ENCODE measurements at places on chromosomes 11 and 22.

DNA sequence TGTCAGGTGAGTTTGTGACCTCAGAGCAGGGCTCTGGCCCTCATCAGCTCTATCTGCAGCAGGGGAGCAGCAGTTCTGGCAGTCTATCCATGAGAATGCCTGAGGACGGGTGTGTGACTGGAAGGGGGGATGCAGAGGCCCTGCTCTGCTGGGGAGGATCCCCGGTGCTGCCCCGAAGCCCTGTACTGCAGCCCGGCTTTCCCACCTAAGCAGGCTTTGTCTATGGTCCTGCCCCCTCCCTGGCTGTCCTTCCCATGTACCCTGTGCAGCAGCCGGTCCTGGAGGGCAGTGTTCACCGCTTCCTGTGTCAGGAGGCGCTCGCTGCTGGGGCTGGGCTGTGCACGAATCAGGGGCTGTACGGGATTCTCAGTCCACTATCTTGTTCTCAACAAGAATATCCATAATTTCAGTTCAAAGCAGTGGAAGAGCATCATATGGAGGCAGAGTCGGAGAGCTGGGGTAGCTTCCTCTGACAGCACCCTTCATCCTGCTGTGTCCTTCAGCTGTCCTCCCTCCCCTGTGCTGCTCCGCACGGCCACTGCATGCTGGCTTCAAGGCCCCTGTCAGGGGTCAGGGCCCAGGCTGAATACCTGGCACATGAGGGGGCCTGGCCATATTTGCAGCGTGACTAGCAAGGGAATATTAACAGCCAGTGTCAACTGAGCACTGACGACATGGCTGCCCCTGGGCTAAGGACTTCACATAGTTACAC, 125.2 kb downstream of the CTTN start:
- no peak for DNase-seq

- DNase-seq: no peak
Observed at GRCh38 chr11:96254087-96254486, 88.9 kb downstream of the MAML2 start.

DNA sequence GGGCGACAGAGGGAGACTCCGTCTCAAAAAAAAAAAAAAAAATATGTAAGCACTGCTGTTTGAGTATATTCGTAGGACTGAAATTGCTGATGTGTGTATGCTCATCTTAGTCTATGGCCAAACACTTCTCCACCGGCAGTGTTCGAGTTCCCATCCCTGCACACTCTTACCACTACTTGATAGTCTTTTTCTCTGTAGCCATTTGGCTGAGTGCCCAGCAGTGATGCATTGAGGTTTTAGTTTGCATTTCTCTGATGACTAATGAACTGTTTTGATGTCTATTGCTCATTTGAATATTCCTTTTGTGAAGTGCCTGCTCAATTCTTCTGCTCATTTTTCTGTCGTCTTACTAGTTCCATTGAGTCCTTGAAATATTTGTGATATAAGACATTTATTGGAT, 1.9 kb downstream of the TIRAP start:
- no peak for DNase-seq

GRCh38 chr22:30297276-30297990, 8.1 kb upstream of the CASTOR1 start:
- DNase-seq: no peak

DNA sequence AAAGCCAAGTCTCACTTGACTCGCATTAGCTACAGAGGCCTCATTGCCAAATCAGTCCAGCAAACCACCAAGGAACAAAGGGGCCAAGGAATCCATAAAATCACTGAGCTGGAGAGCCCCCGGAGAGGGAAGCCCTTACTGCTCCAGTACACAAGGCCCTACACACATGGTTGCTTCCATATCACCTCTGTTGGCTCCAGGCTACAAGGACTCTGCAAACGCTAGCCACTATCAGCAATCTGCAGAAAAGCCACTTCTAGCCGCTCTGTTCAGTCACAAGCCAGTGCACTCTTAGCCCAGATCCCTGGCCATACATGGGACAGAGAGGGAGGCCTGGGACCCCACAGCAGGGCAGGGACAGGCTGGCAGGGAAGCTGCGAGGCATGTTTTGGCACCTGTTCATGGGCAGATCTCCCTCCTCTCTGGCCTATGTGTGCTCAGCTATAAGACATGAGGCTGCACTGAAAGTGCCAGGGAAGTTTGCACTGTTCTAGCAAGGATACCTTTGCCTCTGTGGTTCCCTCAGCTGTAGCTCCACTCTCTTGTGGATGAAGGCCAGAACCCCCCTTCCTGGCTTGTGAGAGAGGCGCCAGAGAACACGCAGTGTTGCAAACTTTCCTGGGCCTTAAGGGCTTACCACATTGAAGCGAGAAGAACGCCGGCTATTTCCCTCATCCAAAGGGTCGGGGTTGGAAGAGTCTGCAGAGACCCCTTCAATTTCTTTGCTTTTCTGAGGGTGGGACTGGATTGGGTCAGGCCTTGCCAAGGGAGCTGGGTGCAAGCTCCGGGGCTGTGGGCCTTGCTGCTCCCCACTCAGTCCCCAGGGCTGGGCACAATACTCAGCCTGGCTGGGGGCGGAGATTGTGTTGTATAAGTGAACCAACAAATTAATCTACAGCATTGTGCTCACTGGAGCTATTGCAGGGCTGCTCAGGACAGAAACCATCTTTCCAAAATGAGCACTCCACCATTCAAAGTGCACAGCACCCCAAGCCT, 108.7 kb upstream of the PITPNB start:
- DNase-seq: no peak

- no peak for DNase-seq
Observed at GRCh38 chr11:57207168-57207567, 25.4 kb downstream of the LRRC55 start.

GRCh38 chr11:110900426-110900825, 188.2 kb upstream of the ARHGAP20 start:
- no peak for DNase-seq

DNA sequence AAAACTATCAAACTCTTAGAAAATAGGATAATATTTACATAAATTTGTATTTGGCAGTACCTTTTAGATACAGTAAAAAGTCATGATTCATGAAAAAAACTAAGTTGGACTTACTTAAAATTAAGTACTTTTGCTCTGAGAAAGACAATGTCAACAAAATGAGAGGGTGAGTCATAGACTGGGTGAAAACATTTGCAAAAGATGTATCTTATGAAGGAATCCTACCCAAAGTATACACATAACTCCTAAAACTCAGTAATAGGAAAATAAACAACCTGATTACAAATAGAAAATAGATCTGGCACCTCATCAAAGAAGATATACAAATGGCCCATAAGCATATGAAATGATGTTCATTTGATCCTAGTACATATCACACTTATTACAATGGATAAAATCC, 1154.6 kb downstream of the JRKL start:
- no peak for DNase-seq

- DNase-seq: no peak
Observed at GRCh38 chr11:73787051-73787642, 527 bp upstream of the MRPL48 start.

GRCh38 chr11:12005476-12005875, 3.0 kb downstream of the DKK3 start:
- no peak for DNase-seq

DNA sequence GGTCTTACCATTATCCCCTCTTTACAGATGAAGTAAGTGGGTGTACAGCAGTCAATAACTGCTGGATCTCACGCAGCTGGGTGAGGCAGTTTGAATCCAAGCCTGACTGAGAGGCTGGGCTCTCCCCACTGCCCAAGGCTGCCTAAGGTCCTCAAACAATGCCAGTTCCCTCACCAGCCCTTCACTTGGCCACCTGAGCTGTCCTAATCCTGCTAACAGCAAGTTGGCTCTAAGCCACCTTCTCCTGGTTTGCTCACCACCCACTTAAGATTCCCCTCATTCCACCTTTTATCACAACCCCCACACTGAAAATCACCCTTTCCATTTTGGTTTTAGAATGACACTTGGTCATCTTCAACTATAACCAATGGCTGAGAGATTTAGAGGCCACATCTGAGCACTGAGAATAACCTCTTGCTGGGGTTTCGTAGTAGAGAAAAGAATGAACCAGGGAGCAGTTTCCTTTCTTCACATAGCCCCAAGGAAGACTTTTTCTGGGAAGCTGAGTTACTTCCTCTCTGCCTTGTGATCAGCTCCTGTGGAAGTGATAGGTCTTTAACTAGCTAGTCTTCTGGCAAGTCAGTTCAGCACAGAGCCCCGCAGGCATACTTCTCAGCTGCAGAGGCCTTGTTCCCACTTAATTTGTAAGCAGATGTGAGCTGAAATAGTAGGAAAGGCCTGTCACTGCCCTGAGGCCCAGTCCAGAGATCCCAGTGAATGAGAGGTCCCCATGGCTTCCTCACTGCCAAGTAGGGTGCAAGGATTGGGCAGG, 57.8 kb upstream of the TTC12 start:
- DNase-seq: no peak

- no peak for DNase-seq
Observed at GRCh38 chr11:44248109-44248508, 61.8 kb downstream of the ALX4 start.

DNA sequence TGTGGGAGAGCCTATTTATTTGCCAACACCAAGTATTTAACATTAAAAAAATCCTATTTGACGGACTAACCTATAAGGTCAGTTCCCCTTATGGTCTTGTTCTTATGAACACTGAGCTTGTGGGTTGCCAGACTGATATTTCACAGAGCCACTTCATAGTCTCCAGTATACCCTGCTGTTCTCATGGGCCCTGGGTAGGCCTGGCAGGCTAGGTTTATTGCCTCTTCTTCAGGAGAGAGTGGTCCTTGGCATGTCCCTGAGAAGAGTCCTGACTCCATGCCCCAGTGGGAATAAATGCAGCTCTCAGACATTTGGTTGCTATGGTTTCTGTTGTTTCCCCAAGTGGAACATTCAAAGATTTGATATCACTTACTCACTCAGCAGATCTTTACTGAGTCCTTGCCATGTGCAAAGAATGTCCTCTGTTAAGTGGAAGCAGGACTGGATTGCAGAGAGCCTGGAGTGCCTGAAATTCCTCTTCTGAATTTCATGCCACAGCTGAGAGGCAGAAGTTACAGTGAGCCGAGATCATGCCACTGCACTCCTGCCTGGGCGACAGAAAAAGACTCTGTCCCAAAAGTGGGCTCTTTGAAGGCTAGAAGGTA, 15.7 kb downstream of the SLC5A1 start:
- no peak for DNase-seq

DNA sequence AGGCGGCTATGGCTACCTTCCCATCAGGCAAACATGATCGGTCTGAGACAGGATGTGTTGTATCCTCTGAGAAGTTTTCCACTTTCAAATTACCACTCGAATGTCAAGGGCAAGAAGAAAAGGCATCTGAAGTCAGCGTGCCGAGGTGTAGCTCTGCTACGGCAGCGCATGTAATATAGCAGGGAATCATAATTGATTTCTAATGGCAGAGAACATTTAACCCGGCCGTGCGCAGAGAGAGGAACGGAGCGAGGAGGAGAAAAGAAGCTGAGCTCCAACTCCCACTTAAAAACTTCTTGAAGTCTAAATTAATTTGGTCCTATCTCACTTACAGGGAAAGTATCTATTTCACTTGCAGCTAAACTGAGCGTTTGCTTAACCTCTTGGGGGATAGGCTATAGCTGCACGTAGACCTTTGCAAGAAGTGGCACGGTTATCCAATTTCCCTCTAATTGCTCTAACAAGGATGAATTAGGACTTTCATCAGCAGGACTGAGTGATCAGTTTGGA, 137.3 kb upstream of the KIRREL3 start:
- DNase-seq: no peak

DNA sequence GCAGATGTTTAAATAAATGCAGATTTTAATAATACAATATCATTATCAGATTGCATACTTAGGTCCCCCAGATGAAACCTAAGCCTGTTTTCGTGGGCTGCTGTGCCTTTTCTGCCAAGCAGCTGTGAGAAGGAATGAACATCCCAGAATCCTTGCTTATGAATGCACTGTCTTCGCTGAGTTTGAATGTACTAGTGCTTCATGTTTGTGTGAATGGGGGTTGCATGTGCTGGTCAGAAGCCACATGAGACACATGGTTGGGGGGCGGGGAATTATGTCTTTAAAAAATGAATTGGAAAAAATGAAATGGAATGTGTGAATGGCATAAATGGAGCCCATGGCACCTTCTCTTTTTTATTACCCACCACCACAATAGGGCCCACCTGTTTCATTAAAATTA, 125.4 kb upstream of the HSD17B12 start:
- DNase-seq: no peak

GRCh38 chr11:125132596-125132995, 21.2 kb upstream of the TMEM218 start:
- DNase-seq: no peak

GRCh38 chr11:12625438-12626071, 48.7 kb upstream of the TEAD1 start:
- DNase-seq: no peak

DNA sequence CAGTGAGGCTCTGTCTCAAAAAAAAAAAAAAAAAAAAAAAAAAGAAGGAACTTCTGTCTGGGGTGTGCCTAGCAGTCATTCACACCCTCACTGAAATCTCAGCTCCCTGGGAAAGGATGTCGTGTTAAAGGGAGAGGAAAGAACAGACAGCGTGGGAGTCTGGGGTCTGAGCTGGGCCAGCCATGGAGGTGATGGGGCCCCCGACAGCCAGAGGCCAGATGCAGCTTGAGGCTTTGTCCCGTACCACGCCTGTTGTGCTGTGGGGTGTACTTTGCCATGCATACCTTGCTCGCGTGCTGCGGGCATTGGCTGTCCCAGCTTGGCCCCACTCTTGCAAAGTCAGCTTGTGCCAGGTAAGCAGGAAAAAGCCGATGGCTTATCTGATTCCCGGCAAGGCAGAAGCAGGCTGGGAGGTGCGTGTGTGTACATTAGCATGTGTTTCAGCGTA, 4.6 kb downstream of the SYT12 start:
- no peak for DNase-seq

GRCh38 chr22:44386386-44387035, 73.8 kb upstream of the SHISAL1 start:
- DNase-seq: no peak

DNA sequence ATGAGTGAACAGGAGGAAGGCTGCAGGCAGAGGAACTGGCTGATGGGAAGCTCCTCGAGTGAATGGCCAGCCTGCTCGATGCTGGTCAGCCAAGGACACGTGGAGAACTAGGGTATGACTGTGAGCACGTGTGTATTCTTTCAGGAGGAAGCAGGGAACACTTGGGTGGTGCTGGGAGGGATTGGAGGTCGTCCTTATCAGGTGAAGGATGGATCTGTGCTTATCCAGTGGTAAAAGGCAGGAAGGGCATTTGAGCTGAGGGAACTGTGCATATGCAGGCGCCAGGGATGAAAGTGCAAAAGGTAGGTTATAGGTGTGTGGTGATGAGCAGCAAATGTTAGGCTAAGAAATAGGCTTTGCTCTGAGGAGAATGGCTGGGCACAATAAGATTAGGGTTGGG, 9.7 kb upstream of the SLCO2B1 start:
- DNase-seq: no peak

DNA sequence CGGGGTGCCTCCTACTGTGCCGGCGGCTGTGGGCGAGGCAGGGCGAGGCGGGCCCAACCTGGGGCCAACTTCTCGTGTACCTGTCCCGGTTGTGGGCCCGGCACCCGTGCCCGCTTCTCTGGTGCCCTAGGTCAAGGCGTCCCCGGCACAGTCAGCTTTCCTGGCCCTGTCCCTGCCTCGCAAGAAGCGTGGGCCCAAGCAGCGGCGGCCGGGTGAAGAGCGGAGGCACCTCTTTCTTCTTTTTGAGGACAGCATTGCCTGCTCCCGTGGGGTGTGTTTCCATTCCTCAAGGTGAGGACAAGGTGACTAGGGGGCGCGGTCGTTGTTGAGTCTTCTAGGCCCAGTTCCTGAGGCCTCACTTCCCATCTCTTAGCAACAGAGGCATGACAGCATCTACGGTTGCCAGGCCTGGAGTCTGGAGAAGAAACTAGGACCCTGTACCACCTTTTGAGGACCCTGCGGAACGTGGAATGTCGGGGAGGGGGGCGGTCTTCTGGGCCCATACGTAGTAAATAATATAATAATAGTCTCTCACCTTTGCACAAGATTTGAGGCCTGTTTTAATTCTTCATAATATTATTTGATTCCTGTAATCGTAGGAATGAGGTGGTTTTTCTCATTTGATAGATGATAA, 418 bp downstream of the ACO2 start:
- no peak for DNase-seq

Measured in left renal cortex interstitium (tissue), 4 donors.